ENCODE measurements at places on chromosomes 12 and 14.

GRCh38 chr12:102462795-102463465 lies 17.4 kb downstream of the IGF1 start:
- DNase-seq, result no peak

GRCh38 chr12:13805041-13805440 lies 176.4 kb downstream of the GRIN2B start:
- DNase-seq, result no peak

- no peak for DNase-seq
Measured at GRCh38 chr12:13843841-13844240, 137.6 kb downstream of the GRIN2B start.

DNA sequence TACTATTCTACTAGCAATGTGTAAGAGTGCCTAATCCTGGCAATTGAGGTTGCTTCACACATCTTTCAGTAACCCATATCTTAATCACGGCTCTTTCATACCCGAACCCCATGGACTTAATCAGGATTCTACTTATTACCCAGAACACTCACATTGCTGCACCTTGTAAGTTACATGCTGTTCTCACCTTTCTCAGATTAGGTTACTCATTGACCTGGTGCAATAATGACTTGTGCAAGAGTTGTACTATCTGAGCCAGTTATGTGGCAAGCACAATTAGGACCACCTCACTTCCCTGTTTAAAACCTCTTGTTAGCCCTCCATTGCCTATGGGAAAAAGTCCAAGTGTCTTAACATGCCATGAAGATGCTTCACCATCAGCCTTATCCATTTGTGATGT lies 306.7 kb upstream of the E2F7 start:
- no peak for DNase-seq

- DNase-seq, result no peak
Measured at GRCh38 chr12:109735825-109736551, 22.4 kb downstream of the FAM222A start.

DNA sequence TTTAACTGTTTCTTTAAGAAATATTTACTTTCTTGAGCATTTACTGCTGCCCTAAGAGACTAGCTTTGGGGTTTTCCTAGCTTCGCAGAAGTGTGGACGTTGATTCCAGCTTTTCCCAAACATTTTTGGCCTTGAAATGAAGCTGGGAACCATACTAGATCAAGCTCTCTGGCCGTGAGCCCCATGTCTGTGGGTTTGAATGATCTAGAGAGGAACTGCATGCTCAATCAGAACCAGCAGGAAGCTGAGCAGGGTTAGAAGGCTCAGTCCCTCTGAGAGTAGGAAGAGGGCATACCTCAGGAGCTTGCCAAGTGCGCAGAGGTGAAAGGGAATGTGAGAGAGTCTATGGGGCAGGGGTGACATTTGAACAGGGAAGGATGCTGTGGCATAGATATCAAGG lies 292.1 kb downstream of the CACNA1C start:
- no peak for DNase-seq
